Activated T-helper 17 cell treated with anti-CD3 and anti-CD28 coated beads, Interleukin-2, amount 50 U/mL, for 72 hours (primary cell): ENCODE measurements at places on chromosomes 5 and 9.
A peak's percentile ranks its signal among the peaks of the same experiment; 100 is the strongest.

DNA sequence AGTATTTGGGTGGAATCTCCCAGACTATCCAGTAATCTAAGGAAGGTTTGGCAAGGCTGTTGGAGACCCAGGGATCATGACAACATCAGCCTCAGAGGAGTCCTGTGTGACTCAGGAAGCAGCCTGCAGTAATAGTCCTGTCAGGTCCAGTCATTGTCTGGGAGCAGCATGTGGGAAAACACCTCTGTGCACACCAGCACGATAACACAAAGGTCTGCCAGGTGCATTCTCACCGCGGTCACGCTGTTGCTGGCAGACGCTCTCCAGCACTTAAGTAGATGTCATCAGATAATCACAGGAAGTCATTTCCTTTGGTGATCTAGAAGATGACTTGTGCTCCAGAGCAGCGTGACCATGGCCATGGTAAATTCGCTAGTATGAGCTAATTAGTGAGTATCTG lies 99.2 kb upstream of the IQGAP2 start:
- H3K36me3 ChIP-seq = no peaks in the 10 kb centered on the region
- peak; percentile 97 for ATAC-seq
- H3K4me1 ChIP-seq = peaks cover 13% of the 10 kb centered on the region
- peak overlapping the region; percentile 14 for H3K4me3 ChIP-seq
- H3K27me3 ChIP-seq = no peaks in the 10 kb centered on the region
- H3K27ac ChIP-seq = peak overlapping the region; percentile 85

- H3K36me3 ChIP-seq = no peaks in the 10 kb centered on the region
- H3K27ac ChIP-seq = no peak overlapping the region
- no peak overlapping the region for H3K4me3 ChIP-seq
- ATAC-seq = no peak
- peaks cover 41% of the 10 kb centered on the region for H3K4me1 ChIP-seq
Measured at GRCh38 chr5:132054697-132055440, 5.6 kb upstream of the IL3 start.

DNA sequence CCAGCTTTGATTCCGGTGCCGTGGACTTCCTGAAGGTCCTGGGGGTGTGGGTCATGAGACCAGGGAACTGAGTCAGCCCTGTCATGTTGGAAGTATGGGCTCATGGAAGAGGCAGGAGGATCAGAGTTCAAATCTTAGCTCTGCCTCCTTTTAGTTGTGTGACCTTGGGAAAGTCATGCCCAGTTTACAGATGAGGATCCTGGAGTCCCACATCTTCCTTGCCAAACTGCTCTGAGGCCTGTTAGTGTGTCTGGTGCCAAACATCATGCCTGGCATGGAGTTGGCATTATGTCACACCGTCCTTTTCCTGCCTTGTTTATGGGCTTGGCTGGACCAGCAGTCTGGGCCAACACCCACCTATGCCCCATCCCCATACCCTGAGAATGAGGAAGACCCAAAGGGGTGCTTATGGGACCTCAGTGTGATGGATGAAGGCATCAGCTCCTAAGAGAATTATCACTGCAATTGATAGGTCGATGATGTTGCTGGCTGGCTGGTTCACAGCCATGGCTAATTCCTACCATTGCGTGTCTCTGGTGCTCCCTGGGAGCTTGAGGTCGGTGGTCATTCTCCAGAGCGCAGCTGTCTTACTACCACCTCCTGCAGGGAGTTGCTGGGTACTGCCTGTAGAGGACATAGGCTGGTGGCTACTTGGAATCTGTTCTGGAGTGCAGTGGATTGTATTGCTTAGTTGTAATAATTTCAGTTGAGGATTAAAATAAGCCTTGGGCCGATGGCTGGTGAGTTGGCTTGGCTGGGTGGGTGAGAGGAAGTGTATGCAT lies 140.5 kb upstream of the PITX1 start:
- ATAC-seq = no peak
- no peak overlapping the region for H3K4me3 ChIP-seq
- H3K4me1 ChIP-seq = no peaks in the 10 kb centered on the region

- no peaks in the 10 kb centered on the region for H3K36me3 ChIP-seq
- H3K27ac ChIP-seq = no peak overlapping the region
- no peaks in the 10 kb centered on the region for H3K4me1 ChIP-seq
Measured at GRCh38 chr9:117464941-117465616, 50.2 kb upstream of the ASTN2 start.

- no peaks in the 10 kb centered on the region for H3K27me3 ChIP-seq
- no peaks in the 10 kb centered on the region for H3K36me3 ChIP-seq
- no peak for ATAC-seq
Measured at GRCh38 chr5:92836855-92837755, 743.9 kb downstream of the NR2F1-AS1 start.

- no peak for ATAC-seq
- no peaks in the 10 kb centered on the region for H3K27me3 ChIP-seq
- no peaks in the 10 kb centered on the region for H3K36me3 ChIP-seq
- no peaks in the 10 kb centered on the region for H3K4me1 ChIP-seq
Measured at GRCh38 chr5:146098047-146098446, 7.3 kb downstream of the PLAC8L1 start.

DNA sequence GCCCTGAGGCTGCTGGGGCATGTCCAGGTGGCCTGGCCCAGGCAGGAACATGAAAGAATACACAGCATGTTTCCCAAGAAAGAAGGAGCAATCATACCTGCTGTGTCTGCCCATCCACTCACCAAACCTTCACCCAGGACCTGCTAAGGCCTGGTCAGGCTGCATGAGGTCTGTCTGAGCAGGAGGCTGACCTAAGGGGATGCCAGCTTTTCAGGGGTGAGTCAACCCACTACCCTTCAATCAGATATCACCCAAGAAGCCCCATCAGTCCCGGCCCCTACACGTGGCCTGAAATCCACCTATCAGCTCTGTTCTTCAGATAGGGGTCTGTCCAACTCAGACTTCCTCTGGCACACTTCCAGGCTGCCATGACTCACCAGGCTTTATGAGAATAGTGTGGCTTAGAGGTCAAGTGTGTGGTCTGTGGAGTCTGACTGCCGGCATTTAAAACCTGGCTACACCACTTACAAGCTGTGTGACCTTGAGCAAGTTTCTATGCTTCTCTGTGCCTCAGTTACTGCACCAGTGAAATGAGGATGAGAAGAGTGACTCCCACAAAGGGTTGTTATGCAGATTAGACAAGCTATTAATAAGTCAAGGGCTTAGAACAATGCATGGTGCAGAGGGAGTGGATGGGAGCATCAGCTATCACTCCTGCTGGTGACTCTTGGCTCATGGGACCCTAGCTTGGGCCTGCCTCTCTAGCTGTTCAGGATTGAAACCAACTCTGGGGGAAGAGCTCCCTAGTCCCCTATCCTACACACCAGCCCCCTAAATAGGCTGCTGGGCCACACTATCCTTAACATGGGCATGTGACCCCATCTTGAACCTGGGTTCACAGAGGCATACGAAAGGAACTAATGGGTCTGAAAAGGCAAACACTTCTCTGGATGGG lies 130.3 kb downstream of the PAX5 start:
- peaks cover 41% of the 10 kb centered on the region for H3K27me3 ChIP-seq
- no peak overlapping the region for H3K27ac ChIP-seq
- peaks cover 16% of the 10 kb centered on the region for H3K4me1 ChIP-seq
- peak; percentile 84 for ATAC-seq
- peak overlapping the region; percentile 15 for H3K4me3 ChIP-seq

DNA sequence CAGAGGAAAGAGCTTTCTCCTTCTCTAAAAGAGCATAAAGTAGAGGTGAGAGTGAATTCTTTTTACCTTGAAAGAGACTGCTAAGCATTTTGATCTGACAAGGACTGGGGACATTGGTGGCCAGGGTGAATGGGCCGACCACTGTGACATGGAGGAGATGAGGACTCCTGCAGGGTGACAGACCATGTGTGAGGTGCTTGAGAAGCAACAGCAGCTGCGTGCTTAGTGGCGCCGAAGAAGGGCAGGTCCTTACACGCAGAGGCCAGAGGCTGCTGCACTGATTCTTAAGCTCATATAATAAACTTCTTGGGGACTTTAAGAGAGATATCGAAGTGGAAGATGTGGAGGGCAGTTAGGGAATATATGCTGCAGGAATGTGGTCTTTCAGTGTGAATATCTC lies 8.7 kb upstream of the JAKMIP2 start:
- no peak overlapping the region for H3K4me3 ChIP-seq
- peaks cover 6% of the 10 kb centered on the region for H3K4me1 ChIP-seq
- H3K27me3 ChIP-seq = no peaks in the 10 kb centered on the region
- no peak for ATAC-seq

- H3K4me3 ChIP-seq = no peak overlapping the region
- no peak overlapping the region for H3K27ac ChIP-seq
- no peak for ATAC-seq
- peaks cover 12% of the 10 kb centered on the region for H3K36me3 ChIP-seq
- H3K27me3 ChIP-seq = no peaks in the 10 kb centered on the region
- no peaks in the 10 kb centered on the region for H3K4me1 ChIP-seq
Measured at GRCh38 chr9:76198336-76198735, 195.9 kb downstream of the RFK start.

GRCh38 chr9:105320568-105320967 lies 76.1 kb downstream of the SLC44A1 start:
- no peaks in the 10 kb centered on the region for H3K27me3 ChIP-seq
- H3K4me1 ChIP-seq = no peaks in the 10 kb centered on the region
- H3K36me3 ChIP-seq = no peaks in the 10 kb centered on the region
- H3K27ac ChIP-seq = no peak overlapping the region
- no peak overlapping the region for H3K4me3 ChIP-seq

GRCh38 chr5:135481909-135482311 lies 29.8 kb upstream of the TIFAB start:
- no peak overlapping the region for H3K27ac ChIP-seq
- no peaks in the 10 kb centered on the region for H3K4me1 ChIP-seq
- peaks cover 25% of the 10 kb centered on the region for H3K27me3 ChIP-seq

DNA sequence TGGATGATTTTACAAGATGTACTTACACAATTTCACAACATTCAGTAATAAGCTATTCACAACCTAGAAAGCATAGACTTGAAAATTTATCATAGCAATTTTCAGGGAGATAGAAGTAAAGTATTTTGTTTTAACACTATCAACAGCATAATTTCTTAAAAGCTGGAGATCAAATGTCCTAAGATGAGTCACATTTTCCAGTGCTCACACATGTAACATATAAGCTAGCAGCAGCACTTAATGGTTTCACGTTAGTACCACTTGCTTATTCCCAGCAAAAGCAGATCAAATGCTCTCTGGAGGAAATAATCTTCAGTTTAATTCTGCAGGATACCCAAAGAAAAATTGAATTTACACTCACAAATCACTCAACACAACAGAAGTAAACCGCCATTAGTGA lies 6.5 kb downstream of the OR13C8 start:
- no peaks in the 10 kb centered on the region for H3K27me3 ChIP-seq
- no peak overlapping the region for H3K4me3 ChIP-seq
- H3K36me3 ChIP-seq = no peaks in the 10 kb centered on the region
- H3K4me1 ChIP-seq = no peaks in the 10 kb centered on the region

GRCh38 chr9:84255696-84256095 lies 84.9 kb downstream of the SLC28A3 start:
- H3K27me3 ChIP-seq = peaks cover 15% of the 10 kb centered on the region
- no peak overlapping the region for H3K4me3 ChIP-seq
- ATAC-seq = no peak
- H3K4me1 ChIP-seq = no peaks in the 10 kb centered on the region

DNA sequence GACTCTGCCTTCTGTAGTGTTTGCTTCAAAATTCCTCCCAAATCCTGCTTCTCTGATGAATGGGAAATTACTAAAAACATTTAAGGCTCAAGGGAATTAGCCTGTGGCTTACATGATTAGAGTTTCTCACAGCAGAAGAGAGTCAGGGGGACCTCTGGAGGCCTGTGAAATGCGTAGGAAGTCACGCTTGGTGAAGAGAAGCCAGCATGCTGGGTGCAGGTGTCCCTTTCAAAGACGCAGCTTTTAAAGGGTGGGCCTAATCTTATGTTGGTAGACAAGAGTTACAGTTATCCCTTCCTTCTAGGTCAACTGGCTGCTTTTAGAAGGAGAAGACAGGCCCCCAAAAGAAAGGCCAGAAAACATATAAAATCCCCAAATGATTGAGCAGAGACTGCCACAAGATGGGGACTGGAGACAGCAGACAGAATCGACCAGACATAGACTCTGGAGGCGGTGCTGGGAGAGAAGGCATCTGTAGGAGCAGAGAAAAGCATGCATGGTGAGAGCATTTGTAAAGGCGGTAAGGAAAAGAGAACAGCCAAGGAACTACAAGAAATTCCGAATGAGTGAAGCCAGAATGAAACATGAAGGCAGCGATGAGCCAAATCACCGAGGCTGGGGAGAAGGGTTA lies 42.3 kb downstream of the B4GALT1 start:
- peak overlapping the region; percentile 80 for H3K27ac ChIP-seq
- no peaks in the 10 kb centered on the region for H3K27me3 ChIP-seq
- H3K4me3 ChIP-seq = no peak overlapping the region
- H3K36me3 ChIP-seq = peaks cover 86% of the 10 kb centered on the region
- no peak for ATAC-seq

DNA sequence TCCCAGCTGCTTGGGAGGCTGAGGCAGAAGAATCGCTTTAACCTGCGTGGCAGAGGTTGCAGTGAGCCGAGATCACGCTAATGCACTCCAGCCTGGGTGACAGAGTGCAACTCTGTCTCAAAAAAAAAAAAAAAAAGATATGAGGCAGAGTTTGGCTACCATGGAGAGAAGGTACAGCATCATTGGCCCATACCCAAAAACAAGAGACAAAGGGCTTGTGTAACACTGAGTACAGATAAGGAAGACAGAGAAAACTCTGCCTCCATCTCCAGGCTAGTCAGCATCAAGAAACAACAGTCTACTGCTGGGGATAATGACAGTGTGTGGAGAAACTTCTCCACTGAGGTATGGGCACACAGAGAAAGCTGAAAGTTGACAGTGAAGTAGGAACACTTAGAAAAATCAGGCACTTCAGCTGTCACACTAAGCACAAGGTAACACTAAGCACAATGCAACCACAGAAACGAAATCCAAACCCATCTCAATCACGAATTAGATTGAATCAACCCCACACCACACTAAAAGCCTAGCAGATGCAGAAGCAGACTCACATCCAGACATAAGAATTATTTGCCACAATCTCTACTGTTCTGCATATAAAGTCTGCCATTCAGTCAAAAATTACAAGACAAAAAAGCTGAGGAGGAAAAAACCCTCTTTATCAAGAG lies 10.5 kb downstream of the PJA2 start:
- ATAC-seq = no peak
- H3K4me1 ChIP-seq = peaks cover 22% of the 10 kb centered on the region
- H3K27ac ChIP-seq = no peak overlapping the region
- H3K4me3 ChIP-seq = peak overlapping the region; percentile 14
- peaks cover 58% of the 10 kb centered on the region for H3K36me3 ChIP-seq
- H3K27me3 ChIP-seq = no peaks in the 10 kb centered on the region

- H3K27me3 ChIP-seq = no peaks in the 10 kb centered on the region
- H3K36me3 ChIP-seq = no peaks in the 10 kb centered on the region
Measured at GRCh38 chr5:152016421-152016820, 91.8 kb upstream of the GLRA1 start.

GRCh38 chr5:78563621-78564020 lies 85.0 kb downstream of the LHFPL2 start:
- H3K4me3 ChIP-seq = no peak overlapping the region
- peaks cover 29% of the 10 kb centered on the region for H3K27me3 ChIP-seq
- H3K36me3 ChIP-seq = no peaks in the 10 kb centered on the region
- no peak overlapping the region for H3K27ac ChIP-seq
- H3K4me1 ChIP-seq = no peaks in the 10 kb centered on the region
